ENCODE measurements at places on chromosomes 2 and 18. TPM values are rescaled to one million over a fixed set of nuclear protein-coding genes. Genes with fewer than 3 reads are reported as not detected.

- DNase-seq: no peak
Measured at GRCh38 chr2:102387763-102388546, 32.4 kb downstream of the IL18R1 start.

DNA sequence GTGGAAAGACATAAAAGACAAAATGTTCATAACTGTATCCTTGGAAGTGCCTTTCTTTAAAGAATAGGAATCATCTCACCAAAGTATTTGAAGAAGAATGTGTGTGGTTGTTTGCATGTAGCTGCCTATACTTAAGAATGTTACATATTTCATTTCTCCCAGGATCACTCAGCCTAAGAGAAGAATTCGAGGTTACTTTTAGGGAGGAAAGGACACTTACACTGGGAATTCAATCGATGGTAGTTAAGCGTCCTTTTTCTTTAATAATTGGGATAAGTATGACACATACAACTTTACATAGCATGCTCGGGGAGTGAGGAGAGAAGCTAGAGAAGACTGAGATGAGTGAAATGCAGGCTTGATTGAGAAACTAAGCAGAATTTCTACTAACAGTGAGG lies 22.0 kb upstream of the CYP1B1 start:
- DNase-seq: no peak

DNA sequence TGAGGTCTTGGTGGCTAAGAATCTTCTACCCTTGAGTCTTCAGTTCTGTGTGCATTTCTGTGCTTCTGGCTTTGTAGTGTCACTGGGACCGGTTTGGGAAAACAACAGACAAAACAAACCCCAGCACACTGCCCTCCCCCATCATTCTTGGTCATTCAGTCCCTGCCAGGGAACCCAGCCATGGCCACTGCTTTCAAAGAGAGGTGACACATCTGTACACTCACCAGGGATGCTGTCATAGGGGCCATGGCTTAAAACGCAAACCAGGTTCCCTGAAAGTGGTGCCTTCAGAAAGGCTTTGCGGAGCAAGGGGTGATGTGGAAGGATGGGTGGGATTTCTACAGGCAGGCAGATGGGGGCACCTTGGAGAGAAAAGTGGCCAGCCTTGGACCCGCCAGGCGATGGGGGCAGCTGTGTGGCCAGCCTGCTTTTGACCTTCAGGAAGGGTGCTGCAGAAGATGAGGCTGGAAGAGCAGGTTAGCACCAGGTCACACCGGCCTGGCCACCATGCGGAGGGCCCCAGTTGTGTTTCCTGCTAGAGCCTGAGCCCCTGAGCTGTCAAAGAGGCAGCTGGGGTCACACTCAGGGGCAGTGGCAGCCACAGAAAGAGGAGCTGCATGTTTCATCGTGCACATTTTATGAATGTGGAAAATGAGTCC lies 101.3 kb downstream of the INHBB start:
- DNase-seq: no peak

GRCh38 chr18:11946756-11947155 lies 34.6 kb upstream of the IMPA2 start:
- DNase-seq: no peak

GRCh38 chr2:48383036-48383435 lies 146.9 kb upstream of the STON1 start:
- DNase-seq: no peak

NFATC1 gene
- total RNA-seq: 83.7 TPM

- no peak for DNase-seq
Measured at GRCh38 chr2:146158072-146158674, 1638.3 kb upstream of the ZEB2 start.

ADNP2 gene
- total RNA-seq: 21.7 TPM

GAL3ST2 gene
- 0.93 TPM for total RNA-seq

DNA sequence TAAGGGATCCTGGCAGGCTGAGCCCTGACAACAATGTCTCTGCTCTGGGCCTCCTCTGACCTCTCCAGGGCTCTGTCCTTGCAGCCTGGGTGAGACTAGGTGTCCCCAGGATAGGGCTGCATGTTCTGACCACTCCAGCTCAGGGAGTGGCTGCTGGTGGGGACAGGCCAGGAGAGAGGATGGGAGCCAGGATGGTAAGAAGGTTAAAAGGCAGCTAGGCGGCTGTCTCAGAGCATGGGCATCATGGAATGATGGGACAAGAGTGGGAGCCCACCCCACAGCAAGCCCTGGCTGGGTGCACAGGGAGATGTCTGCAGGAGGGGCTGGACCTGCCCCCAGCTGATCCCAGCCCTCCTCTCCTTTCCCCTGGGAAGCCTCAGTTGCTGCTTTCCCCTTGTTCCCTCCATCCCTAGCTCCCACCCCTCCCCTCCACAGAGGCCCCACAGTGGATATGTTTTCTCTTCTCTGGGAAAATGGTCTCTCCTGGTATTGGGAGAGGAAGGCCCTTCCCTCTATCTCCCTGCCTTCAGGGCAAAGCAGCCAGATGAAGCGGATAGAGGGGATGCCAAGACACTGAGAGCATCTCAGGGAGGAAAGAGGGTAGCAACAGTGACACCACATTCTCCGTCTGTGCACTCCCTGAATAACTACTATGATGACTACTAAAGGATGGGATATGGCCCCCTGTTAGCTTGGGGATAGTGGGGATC lies 334.3 kb downstream of the DYSF start:
- no peak for DNase-seq

C2orf78 gene
- not detected for total RNA-seq

DNA sequence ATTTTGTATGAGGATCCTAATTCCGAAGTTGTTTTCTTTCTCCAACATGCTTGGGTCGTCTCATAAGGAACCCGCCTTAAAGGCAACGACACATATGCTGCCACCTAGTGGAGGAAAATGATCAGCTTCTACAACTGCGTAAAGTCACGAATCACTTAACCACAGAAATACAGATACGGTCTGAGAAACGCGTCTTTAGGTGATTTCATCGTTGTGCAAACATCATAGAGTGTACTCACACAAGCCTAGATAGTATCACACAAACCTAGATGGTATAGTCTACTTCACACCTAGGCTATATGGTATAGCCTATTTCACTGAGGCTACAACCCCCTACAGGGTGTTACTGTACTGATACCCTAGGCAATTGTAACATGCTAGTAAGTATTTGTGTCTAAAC lies 13.1 kb downstream of the GNLY start:
- DNase-seq: peak; percentile 65

FSHR gene
- total RNA-seq: not detected

DNA sequence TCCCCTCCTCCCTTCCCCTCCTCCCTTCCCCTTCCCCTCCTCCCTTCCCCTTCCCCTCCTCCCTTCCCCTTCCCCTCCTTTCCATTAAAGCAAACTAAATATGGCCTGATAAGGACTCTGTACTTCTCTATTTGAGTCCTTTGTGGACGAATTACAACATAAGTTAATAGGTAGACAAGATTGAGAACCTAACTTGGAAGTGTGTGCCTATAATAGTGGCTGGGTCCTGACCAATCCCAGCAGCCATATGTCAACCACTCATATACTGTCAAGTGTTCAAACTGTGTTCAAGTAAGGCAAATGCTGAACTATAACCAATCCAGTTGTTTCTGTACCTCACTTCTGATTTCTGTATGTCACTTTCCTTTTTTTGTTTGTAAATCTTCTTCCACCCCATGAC lies 97.1 kb upstream of the RBMS1 start:
- no peak for DNase-seq

ADRA2B gene
- 0.21 TPM for total RNA-seq

DNA sequence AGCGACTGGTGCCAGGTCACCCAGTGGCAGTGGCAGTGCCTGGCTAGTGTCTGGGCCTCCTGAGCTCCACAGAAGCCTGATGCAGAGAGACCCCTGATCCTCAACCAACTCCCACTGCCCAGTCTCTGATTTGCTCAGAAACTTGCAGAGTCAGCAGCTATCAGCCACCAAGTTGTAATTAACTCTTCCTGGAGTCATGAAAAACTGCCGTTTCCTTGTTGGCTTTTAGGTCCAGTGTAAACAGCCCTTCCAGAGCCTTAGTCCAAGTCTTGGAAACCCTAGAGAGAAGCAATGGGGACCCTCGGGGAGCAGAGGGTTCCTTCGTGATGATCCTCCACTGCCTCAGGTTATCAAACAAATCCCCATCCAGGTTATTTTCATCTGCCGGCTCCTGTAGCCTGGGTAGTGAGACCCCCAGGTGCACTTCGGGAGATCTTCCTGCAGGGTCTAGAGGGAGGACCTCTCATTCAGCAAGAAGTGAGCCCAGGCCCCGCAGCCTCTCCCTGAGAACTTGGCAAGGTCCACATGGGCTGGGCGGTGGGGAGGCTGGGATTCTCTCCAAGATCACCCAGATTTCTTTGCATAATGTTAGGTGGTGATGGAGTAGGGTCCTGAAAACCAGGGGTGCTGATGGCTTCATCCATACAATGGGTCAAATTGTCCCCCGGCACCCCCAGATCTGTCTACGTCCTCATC lies 137.7 kb upstream of the HDAC4 start:
- DNase-seq: no peak

DNA sequence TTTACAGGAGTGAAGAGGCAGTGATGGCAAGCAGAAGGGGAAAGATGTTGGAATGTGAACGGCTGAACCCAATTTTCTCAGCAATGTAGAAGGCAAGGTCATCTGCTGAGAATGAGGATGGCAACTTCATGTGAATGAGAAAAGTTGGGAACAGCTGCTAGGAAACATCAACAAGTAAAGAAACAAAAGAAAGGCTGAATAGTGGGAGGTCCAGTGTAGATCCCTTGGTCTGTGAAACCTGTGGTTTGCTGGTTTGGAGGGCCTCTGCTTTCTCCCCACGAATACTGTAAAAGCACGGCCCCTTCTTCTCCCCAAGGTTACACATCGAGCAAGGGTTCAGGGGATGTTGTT lies 27.4 kb downstream of the MARCHF4 start:
- DNase-seq: no peak

TUBA4B gene
- not detected for total RNA-seq

DNA sequence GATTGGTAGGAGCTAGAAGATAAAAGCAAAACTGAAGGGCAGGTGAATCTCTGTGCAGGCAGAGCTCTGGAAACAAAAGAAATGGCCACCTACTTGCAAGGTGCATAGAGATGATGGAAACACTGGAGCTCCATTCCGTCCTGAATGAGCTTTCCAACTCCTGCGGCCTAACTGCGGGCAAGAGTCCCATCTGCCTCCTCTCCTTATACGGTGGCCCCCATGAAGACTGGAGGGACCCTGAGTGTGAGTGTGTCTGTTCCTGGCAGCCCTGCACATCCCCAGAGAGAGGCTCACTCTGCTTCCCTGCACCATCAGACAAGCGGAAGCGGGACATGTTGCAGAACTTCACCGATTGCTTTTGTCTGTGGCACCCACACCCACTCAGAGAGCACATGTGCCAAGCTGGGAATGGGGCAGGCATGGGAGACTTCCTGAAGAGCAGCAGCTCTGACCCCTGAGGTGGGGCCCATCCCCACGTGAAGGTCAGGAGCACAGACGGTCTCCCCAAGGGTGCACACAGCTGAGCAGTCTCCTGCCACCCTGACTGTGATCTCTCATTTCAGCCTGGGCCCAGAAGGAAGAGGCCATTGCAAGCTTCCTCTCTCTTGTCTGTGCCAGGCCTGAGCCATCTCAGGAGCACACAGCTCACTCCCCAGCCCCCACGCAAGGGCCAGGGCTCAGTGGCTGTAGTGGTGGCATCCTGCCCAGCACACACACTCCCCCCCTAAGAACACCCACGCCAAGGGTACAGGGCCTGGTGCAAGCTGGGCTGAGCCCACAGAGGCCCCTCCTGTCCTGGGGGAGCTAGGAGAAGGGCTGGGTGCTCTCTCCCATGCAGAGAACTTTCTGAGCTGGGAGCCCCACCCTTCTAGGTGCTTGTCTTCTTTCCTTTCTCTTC lies 75.3 kb downstream of the STPG4 start:
- no peak for DNase-seq

DNA sequence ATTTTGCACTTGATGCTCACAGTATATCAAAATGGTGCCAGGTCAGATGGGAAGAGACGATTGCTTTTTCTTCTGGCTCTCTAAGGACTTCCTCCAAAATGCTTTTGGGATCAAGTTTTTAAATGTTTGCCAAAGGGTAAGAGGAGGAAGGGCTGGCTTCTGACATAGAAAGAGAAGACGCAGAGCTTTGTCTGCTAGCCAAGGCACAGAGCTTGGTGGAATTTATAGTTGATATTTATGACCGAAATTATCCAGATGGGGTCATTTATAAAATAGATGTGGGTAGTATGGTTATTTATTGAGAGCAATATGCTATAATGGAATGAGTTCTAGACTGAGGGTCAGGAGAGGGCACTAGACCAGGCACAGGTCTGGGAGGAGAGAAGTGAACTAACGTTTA lies 193.3 kb downstream of the FSHR start:
- no peak for DNase-seq

KCMF1 gene
- total RNA-seq: 90.5 TPM

- DNase-seq: peak; percentile 61
Measured at GRCh38 chr2:39437522-39438296, 624 bp upstream of the MAP4K3 start.

ALPP gene
- not detected for total RNA-seq

DNA sequence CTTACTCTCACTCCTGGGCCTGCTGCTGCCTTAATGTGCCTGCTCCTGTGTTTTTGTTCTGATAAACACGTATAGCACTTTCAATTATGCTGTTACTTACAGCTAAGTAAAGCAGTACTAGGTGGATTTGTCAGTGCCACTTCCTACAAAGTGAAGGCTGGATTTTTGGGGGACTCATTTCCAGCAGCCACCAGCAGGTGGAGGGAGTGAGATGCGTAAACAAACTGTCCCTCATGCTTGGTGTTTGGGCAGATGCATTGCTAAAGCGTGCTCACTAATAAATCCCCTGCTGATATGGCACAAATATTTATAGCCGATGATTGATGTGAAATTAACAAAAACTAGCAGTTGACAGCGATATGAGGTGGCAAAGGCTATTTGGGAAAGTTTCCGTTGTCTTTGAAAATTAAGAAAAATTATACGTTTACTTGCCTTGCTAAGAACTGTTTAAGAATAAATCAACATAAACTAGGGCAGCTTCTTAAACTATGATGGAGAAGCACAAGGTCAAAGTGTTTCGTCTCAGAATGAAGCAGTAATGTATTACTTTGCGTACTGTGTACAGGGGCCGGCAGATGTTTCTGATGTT lies 101.7 kb downstream of the AGAP1 start:
- DNase-seq: peak; percentile 60

DNA sequence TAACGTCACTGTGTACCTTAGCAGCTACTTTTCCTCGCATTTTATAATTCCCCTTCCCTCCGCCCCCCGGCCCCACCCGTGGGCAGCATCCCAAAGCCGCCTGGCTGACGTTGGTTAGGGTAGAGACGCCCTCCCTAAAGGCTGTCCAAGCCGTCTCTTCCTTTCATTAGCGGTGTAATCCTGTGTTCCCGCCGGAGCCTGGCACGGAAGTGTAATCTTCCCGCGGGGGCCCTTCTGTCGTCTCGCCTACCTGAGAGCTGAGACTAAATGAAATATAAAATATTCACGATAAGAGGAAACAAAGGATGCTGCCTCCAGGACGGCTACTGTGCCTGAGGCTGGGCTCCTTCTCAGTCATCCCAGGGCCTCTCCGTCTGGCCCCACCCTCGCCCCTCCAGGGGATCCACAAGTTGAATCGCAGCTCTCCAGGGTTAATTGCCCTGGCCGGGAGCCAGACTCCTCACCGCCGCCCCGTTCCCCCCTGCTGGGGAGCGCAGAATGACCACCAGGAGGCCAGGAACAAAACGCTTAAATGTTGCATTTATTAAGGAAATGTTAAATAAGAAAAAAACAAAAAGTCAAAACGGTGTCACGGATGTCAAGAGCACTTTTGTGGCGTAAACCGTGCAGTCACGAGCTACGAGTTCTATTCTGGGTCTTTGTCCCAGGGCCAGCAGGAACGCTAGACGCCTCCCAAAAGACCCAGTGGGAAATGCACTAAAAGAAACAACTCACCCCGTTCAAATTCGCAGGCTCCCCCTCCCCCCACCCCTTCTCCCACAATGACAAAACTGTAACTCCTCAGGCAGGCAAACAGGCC lies 1.5 kb downstream of the RPRM start:
- DNase-seq: no peak

GRCh38 chr18:37955201-37955600 lies 389.6 kb upstream of the CELF4 start:
- DNase-seq: no peak
